NCI-H2171 (cell line): ENCODE measurements at places on chromosomes 3 and 15.

DNA sequence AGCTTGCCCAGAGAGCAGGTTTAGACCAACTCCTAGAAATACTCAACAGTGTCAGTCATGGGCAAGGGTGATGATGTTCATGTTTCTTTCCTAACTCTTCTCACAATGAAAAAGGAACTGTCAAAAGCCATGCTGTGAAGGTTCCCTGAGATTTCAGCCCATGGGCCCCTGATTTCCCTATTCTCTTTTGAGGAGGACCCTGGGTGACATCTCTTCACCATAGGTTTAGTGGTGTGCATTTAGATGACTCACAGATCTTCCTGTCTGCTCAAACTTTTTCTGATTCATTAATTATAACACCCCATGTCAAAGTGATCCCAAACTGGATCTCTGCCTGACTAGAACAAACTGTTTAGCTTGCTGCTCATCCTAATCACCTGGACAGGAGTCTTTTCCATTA is 108.0 kb downstream of the BBX start:
- DNase-seq: no peak

- DNase-seq: no peak
These were observed 33.4 kb downstream of the SMAD3 start for GRCh38 chr15:67098768-67099282.

DNA sequence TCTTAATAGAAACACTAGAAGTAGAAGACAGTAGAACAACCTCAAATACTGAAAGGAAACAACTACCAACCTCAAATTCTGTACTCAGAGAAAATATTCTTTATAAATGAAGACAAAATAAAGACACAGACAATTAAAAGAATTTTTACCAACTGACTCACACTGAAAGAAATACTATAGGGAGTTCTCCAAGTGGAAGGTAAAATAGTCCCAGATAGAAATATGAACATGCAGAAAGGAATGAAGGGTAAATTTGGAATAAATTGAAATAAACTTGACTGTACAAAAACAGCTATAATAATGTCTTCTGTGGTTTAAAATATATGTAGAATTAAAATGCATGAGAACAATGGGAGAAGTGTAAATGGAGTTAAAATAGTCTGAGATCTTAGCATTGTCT is 36.7 kb upstream of the CCDC174 start:
- no peak for DNase-seq

DNA sequence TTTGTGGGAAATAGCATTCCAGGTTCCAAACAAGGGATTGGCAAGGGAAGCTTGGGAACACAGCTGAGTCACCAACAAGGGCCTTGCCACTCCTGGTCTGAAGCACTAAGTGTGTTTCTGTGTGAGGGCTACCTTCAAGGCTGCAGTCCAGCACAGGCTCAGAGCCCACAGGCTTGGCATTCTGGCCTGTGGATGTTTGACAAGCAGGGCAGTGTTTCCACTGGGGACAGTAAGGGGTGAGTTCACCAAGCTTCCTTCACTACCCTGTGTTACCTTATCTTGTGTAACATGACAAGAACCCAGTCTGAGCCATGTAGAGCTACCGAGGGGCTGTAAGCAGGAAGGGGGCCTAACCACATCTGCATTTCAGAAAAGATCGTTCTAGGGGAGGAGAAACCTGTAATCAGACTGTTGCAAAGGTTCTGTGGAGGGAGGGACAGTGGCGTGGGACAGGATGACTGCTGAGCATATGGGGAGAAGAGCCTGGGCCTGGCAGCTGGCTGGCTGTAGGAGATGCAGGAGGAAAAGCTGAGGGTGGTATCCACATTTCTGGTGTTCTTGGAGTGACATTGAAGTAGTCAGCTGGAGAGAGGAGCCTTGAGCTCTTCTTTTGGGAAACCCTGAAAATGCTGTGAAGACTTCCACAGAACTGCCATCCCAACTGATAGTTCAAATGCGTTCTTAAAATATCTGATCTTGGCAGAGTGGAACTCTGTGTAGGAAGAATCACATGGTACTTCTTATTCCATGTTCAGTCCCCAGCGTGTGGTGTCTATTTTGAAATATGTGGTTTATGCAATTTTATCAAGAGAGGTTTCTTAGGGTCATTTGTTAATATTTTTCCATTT is 61.3 kb downstream of the CTDSPL start:
- no peak for DNase-seq

DNA sequence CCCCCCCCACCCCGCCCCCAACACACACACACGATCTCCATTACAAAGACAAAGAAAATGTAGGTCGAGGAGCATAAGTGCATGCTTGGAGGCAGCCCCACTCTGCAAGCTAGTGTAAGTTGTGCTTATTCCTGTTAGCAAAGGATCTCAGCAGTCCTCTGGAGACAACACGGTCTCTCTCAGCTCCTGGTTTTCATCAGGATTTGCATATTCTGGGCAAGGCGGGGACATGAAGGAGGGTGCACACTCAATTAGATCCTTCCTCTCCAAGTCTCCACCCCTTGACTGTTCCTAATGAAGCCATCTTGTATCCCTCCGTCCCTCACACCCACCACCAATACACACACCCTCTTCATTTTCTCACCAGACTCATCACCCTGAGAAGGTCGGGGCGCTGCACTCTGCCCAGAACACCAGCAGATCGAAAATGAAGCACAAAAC is 63.8 kb downstream of the MRPL46 start:
- DNase-seq: no peak

DNA sequence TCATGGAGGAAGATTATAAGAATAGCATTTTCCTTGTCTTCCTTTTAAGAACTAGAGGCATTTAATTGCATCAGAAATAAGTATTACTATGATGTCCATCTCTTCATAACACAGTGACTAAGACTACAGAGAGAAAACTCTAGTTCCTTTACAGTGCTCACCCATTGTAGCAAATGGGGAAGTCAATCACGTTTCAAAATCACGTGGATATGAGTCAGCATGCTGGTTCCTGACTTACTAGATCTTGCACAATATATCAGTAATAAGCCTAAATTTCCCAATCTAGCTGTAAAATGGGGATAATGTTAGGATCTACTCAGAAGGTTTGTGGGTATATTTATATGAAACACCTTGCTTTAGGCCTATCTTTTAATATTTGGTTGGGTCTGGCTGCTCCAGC is 254.8 kb upstream of the EOMES start:
- DNase-seq: no peak

DNA sequence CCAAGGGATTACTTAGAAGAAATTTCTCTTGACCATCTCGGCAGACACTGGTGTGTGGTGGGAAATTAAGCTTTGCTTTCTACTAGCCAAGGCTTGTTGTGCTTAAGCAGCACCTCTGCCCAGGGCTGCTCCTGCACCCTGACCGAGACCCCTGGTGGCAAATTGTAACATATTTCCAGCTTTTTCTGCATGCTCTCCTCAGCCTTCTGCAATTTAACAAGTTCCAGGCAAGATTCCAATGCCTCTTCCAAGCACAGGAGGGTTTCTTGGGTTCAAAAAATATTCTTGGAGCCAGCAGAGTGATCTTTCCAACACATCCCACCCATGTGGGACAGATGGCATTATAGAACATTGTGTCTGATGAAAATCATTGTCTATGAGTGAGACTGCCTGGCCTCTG is 210.5 kb downstream of the CLSTN2 start:
- DNase-seq: no peak

GRCh38 chr15:31306426-31307269 is 20.0 kb upstream of the KLF13 start:
- DNase-seq: no peak

- no peak for DNase-seq
These were observed 19.4 kb upstream of the ADPGK start for GRCh38 chr15:72803006-72803405.

- DNase-seq: no peak
These were observed 302.5 kb downstream of the GABRG3 start for GRCh38 chr15:27273506-27273905.

GRCh38 chr15:88395872-88396781 is 71.1 kb downstream of the MRPL46 start:
- no peak for DNase-seq

- no peak for DNase-seq
These were observed 78.8 kb downstream of the ATP2B2 start for GRCh38 chr3:10426346-10427220.

DNA sequence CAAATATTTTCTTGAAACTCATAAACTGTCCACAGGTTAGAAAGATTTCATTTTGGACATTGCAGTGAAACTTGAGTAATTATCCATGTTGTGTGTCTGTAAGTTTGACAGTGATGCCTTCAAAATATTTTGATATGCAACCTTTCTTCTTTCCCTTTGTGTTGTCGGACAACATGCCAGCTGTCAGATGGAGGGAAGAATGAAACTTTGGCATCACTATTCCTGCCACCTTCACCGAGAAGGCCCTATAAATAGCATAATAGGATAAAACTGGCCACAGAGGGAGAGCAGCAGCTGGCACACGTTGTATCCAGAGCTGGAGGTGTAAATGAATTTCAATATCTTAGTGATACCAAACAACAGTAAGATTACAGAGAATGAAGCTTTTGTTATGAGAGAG is 436.7 kb upstream of the CFAP20DC start:
- no peak for DNase-seq

DNA sequence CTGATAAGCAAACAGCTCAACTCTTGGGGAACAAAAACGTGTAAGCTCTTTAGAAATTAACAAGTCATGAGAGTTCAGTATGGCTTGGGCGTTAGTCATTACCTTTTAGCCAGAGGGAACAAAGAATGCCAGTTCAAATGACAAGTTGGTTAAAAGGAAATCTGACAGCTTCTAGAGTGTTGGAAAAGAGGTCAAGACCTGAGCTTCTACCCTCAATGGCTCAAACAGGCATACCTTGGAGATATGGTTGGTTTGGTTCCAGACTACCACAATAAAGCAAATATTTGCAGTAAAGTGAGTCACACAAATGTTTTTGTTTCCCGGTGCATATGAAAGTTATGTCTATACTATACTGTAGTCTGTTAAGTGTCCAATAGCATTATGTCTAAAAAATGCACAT is 136.1 kb downstream of the CACNA1D start:
- no peak for DNase-seq

- DNase-seq: peak; percentile 13
These were observed 47.7 kb downstream of the PDZRN3 start for GRCh38 chr3:73576999-73577461.

GRCh38 chr3:17747174-17747889 is 4.9 kb upstream of the TBC1D5 start:
- no peak for DNase-seq

DNA sequence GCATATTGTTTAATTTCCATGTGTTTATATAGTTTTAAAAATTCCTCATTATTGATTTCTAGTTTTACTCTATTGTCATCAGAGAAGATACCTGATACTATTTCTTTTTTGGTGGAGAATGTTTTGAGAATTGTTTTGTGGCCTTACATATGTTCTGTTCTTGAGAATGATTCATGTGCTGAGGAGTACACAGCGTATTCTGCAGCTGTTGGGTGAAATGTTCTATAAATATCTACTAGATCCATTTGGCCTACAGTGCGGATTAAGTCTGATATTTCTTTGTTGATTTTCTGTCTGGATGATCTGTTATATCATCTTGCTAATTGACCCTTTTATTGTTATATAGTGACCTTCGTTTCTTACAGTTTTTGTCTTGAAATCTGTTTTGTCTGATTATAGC is 109.7 kb downstream of the UBE2E2 start:
- no peak for DNase-seq

DNA sequence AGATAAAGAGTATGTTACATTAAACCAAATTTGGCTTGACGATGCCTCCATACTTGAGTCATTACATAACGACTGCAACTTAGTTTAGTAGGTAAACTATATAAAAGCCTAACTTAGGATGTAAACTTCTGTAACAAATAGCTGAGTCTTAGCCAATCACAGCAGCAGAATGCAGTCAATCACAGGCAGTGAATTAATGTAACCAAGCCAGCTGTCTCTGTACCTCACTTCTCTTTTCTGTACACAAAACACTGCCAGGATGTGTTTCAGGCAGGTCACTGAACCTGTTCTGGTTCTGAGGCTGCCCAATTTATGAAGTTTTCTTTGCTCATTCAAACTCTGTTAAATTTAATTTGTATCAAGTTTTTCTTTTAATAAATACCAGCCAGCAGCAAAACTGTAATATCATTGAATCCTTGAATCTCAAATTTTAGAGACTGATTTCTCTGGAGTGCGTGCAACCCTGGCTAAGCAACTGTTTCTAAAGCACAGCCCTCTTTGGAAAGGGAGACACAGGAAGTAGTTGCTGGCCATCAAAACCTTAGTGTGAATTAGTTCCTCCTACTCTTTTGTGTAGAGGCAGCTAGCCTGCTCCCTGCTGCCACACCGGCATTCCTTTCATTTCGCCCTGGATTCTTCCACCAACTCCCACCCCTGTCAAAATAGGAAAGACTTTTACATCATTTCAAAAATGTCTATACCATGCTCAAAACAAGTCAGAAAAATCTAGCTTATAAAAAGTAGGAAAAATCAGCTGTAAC is 15.2 kb downstream of the RFTN1 start:
- DNase-seq: no peak

DNA sequence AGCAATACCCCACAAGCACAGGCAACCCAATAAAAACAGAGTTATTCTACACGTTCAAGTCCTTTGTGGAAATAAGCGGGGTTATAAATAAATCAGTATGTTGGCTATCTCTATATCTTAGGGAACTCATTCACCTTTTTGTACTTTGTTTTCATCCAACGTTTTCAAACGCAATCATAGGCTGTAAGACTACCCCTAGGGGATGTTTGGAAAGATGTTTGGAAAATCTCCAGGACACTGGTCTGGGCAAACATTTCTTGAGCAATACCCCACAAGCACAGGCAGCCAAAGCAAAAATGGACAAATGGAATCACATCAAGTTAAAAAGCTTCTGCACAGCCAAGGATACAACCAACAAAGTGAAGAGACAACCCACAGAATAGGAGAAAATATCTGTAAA is 70.1 kb downstream of the CLDN11 start:
- no peak for DNase-seq

DNA sequence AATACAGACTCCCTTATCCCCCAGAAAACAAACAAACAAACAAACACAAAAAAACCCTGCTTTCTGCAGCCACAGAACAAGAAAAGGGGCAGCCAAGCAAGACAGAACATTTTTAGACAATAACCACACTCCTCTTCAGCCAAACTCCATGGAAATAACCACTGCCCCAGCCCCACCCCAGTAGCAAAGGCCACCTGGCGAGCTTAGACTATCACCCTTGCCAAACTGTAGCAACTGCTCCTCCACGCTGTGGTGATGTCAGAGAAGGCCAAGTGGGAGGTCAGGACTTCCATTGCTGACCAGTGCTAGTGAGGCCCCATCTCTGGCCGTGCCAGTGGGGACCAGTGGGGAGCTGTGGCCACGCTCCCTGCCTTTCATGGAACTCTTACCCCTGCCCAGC is 60.3 kb upstream of the CHRNA7 start:
- no peak for DNase-seq

DNA sequence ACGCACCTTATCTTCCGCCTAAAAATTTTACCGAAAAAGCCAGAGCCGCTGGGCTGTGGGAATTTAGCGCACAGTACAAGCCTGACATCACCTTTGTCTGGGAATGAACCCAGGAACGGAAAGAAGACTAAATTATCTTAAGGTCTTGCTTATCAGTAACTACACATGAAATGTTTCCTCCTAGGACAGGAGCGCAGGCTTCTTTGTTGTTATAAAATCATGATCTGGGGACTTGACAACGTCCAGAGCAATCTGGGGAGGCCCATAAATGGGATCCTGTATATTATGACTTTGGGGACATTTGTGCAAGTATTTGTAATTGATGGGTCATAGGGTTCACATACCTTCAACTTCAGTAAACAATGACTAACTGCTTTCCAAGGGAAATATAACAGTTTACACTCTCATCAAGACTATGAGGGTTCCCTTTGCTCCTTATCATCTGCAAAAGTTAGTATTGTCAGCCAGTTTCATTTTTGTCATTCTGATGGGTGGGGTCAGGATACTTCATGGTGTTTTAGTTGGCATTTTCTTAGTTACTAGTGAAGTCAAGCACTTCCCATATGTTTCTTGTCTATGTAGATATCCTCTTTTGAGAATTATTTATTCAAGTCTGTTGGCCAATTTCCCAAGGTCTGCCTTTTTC is 213.9 kb upstream of the PFN2 start:
- DNase-seq: no peak
